ENCODE measurements at places on chromosomes 1 and 21. TPM values are rescaled to one million over a fixed set of nuclear protein-coding genes. Genes with fewer than 3 reads are reported as not detected.

DNA sequence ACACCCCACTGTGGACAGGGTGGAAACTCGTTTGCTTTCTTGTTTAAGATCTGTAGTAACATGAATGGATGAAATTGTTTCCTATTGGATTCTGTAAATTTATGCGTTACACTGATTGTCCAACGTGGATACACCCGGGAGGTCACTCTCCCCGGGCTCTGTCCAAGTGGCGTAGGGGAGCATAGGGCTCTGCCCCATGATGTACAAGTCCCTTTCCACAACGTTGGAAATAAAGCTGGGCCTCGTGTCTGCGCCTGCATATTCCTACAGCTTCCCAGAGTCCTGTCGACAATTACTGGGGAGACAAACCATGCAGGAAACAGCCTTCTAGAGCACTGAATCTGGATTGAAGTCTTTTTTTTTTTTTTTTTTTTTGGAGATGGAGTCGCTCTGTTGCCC lies 1.4 kb downstream of the RCC1 start:
- peak overlapping the region; percentile 94 for H3K4me3 ChIP-seq
- peaks cover 1% of the 10 kb centered on the region for H3K27me3 ChIP-seq
- DNase-seq: peak; percentile 12

DNA sequence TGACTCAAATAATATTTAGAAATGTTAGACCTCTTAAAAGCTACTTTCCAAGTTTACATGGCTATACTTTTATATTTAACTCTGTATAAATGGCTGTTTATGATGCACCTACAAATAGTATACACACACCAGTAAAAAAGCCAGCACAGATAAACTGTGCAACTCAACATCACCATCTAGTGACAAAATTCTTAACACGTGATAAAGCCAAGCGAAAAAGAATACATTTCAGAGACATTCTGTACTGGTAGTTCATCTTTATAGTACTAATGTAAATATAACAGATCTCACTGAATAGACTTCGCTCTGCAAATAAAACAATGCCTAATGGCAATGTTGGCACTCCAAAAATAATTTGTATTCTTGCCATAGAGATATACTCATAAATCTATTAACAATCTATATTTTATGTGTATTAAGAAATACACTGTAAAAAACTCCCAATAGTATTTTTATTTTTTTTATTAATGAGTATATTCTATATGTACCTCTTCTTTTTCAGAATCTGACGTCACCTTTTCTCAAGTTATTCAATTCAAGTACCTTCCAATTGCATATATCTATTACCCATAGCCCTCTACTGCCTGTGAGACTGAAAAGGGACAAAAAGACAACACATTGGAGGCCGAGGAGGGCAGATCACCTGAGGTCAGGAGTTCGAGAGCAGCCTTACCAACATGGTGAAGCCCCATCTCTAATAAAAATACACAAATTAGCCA lies 100.2 kb downstream of the DPYD start:
- DNase-seq: no peak
- H3K4me1 ChIP-seq: no peaks in the 10 kb centered on the region
- no peak overlapping the region for H3K4me3 ChIP-seq
- H3K27ac ChIP-seq: no peak overlapping the region
- H3K36me3 ChIP-seq: no peaks in the 10 kb centered on the region

DNA sequence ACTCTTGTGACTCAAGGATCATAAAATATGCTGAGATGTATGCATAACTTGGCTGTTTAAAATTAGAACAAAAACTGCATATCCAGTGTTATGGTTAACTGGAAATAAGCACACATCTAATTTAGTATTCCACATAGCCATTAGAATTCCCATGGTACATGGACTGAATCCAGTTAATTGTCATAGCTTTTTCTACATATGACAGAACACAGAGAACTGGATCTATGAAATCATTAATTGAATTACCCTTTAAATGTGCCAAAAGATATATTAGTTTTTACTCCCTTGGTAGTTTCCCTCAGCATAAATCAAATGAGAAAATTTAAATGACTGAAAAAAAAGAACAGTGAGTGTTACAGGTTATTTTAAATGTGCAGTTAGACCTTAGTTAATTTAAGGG lies 395.9 kb downstream of the NCAM2 start:
- H3K27me3 ChIP-seq: no peaks in the 10 kb centered on the region
- no peak for DNase-seq
- no peaks in the 10 kb centered on the region for H3K36me3 ChIP-seq
- H3K4me1 ChIP-seq: no peaks in the 10 kb centered on the region
- H3K27ac ChIP-seq: no peak overlapping the region
- H3K4me3 ChIP-seq: no peak overlapping the region

The CAPN9 gene
- total RNA-seq: not detected

The RHEX gene
- total RNA-seq: not detected

- H3K27me3 ChIP-seq: peaks cover 2% of the 10 kb centered on the region
- H3K4me1 ChIP-seq: no peaks in the 10 kb centered on the region
- DNase-seq: no peak
- H3K27ac ChIP-seq: no peak overlapping the region
These were observed 44.7 kb upstream of the C8B start for GRCh38 chr1:57010511-57010910.

The SLC9C2 gene
- not detected for total RNA-seq

- no peak for DNase-seq
- no peaks in the 10 kb centered on the region for H3K36me3 ChIP-seq
- no peaks in the 10 kb centered on the region for H3K27me3 ChIP-seq
These were observed 32.0 kb downstream of the VTCN1 start for GRCh38 chr1:117178756-117179155.

The HSD3B1 gene
- not detected for total RNA-seq

The S100A7 gene
- total RNA-seq: not detected

- no peak overlapping the region for H3K27ac ChIP-seq
- no peak for DNase-seq
- H3K4me1 ChIP-seq: no peaks in the 10 kb centered on the region
- H3K4me3 ChIP-seq: no peak overlapping the region
These were observed 355.1 kb downstream of the GPATCH2 start for GRCh38 chr1:217275655-217276398.

The CFHR1 gene
- not detected for total RNA-seq

DNA sequence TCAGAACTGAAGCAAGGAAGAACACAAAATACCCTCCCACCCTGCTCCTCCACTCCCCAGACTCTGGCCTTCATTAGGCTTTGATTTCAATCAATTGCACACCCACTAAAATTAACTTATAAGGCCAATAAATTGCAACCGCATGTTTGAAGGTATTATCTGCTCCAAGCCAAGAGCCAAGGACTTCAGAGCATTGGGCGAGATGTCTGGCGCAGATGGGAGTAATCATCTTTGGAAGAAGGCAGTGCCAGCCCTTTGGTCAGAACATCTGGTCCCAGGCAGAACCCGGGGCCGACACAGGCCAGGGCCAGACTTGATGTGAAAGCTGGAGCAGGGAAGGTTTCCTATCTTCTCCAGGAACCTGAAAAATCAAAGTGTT lies 60.0 kb downstream of the SLC66A1 start:
- peaks cover 12% of the 10 kb centered on the region for H3K36me3 ChIP-seq
- H3K27me3 ChIP-seq: no peaks in the 10 kb centered on the region
- H3K27ac ChIP-seq: no peak overlapping the region
- no peak for DNase-seq
- peaks cover 27% of the 10 kb centered on the region for H3K4me1 ChIP-seq
- no peak overlapping the region for H3K4me3 ChIP-seq

GRCh38 chr1:63622849-63623566 lies 29.8 kb downstream of the PGM1 start:
- H3K4me3 ChIP-seq: no peak overlapping the region
- H3K36me3 ChIP-seq: no peaks in the 10 kb centered on the region
- H3K27ac ChIP-seq: no peak overlapping the region
- DNase-seq: no peak

- H3K36me3 ChIP-seq: peaks cover 76% of the 10 kb centered on the region
- no peak overlapping the region for H3K27ac ChIP-seq
- no peak for DNase-seq
- no peak overlapping the region for H3K4me3 ChIP-seq
These were observed 30.2 kb downstream of the OBSCN start for GRCh38 chr1:228238007-228238406.
